A172 (cell line): ENCODE measurements at places on chromosomes 12 and 14.

DNA sequence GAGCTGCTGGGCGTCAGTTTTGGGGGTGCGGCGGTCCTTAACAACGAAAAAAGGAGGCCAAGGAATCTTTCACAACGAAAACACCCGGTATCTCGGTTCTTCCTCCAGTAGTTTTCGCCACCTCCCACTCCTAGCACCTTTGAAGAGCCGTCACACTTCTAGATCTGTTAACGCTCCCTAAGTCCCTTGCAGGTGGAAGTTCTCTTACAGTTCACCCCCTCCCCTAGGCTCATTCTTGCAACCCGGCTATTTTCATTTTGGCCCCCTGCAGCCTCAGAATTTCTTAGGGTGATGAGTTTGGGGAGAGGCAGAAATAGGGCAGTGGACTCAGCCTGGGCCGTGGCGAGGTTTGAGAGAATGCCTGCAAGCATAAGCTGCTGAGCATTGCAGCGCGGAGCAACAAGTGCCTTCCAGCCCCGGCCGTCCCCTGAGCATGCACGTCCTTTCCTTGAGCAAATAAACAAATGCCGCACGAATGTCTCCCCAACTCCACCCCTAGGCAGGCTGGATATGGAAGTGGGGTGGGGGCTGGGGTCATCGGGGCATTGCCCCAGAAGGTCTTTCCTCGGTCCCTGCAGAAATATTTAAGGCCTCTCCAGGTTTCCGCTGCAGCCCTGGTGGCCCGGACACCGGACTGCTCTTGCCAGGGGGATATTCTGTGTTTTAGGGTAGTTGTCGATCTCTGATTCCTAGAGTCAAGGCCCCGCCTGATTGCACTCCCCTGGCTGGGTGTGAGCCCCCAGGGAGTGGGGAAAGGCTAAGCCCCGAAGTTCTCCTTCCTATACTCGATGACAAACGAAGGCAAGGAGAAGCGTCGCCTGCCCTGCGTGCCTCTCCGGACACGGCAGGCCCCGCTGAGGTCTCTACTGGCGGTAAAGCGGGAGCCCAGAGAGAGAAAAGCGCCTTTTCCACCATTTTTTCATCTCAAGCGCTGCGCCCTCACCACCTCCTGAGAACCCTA, 1.6 kb downstream of the RFX4 start:
- DNase-seq, result no peak

GRCh38 chr14:81342850-81343580, 57.1 kb downstream of the STON2 start:
- DNase-seq, result no peak

DNA sequence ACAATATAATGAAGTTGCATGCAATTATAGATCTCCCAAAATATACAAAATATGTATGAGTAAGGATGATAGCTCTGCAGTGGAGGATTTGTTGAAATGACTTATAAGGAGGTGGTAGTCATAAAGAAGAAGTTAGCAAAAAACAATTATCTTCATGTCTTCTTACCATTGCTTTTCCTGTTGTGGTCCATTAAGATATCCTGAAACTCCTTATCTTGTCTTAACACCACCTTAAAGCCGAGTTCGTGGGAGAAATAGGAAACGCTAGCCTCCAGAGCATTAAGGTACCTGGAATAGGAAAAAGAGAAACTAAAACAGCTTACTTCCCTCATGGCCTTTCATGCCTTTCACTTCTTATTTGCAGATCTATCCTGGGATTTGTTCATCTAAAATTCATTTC, 15.2 kb downstream of the GUCY2C start:
- no peak for DNase-seq

- DNase-seq, result no peak
Measured at GRCh38 chr12:3572560-3572959, 81.6 kb downstream of the PRMT8 start.

GRCh38 chr12:131734336-131735152, 23.7 kb downstream of the SFSWAP start:
- no peak for DNase-seq
